NCI-H510A (cell line): ENCODE measurements at places on chromosomes 4 and X.

DNA sequence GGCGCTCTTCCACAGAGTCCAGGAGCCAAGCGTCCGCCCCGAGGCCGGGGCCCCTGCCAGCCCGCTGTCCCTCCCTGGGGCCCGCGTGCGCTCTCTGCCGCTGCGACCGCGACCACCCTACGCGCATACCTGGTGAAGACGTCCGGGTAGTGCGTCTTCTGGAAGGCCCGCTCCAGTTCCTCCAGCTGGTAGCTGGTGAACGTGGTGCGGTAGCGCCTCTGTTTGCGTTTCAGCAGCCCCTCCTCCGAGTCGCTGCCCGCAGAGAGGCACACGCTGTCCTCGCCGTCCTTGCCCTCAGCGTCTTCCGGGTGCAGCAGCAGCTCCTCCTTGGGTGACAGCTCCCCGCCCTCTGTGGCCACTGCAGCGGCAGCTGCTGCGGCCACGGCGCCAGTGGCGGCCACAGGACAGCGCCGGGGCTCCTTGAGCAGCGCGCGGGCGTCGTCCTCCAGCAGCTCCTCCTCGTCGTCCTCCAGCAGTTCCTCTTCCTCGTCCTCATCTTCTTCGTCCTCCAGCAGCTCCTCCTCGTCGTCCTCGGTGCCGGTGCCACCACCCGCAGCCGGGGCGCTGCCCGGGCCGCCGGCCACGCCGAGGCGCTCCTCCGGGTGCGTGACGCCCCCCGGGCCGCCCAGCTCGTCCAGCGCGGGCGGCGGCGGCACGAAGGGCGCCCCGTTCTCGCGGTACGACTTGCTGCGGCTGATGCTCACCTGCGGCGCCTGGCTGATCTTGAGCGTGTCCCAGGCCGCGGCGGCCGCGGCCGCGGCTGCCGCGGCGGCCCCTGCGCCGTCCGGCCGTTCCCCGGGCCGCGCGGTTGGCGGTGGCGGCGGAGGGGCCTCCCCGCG, 2.8 kb downstream of the ARX start:
- no peak for DNase-seq

GRCh38 chrX:71953391-71953790, 42.7 kb downstream of the NHSL2 start:
- no peak for DNase-seq

- no peak for DNase-seq
Measured at GRCh38 chrX:153968754-153969124, 2.9 kb downstream of the HCFC1 start.

DNA sequence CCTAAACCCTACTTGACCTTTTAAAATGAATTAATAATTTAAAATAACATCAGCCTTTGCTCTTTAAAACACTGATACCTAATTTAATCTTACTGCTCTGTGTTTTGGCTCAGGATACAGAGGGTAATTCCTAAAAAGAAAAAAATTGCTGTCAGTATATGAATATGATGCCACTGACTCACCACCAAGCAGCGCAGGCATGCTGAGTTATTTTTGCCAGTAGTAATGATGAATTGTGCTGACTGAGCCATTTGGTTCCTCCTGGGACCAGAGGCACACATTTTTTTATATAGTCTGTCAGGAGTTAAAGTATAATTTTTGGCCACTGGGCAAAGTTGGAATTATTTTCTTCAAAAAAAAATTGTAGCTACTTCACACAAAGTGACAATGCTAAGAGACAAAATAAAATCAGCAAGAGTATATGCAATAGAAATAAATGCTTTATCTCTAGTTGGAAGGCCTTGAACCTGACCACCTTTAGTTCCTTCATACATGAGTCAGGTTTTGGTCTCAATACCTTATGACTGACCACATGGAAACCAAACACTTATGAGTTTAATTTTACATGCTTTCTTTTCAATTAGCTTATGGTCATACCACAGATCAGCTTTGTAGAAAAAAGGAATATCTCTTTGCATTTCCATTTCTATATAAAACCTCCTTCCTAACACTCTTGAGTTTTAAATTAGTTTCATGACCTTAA, 115.1 kb downstream of the PPP3CA start:
- DNase-seq: no peak
